ENCODE measurements at places on chromosomes 2 and 18.

DNA sequence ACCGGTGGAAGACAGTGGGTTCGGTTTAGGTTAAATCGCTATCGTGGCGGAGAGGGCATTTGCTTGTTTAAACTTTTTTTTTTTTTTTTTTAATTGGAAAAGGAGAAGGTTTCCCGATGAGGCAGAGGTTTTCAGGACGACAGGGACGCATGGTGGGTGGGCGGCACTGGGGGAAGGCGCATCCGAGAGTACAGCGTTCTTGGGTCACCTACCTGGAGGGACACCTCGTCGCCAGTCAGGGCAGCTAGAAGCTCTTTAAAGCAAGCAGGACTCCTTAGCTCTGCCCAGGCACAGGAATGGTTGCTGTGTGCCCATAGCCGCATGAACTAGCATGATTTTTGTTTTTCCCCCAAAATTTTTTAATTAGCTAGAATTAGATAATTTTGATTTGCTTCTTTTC is 437 bp downstream of the LDLRAD4 start:
- DNase-seq: no peak

GRCh38 chr2:242075696-242076095 is 206.2 kb downstream of the RTP5 start:
- DNase-seq: no peak

DNA sequence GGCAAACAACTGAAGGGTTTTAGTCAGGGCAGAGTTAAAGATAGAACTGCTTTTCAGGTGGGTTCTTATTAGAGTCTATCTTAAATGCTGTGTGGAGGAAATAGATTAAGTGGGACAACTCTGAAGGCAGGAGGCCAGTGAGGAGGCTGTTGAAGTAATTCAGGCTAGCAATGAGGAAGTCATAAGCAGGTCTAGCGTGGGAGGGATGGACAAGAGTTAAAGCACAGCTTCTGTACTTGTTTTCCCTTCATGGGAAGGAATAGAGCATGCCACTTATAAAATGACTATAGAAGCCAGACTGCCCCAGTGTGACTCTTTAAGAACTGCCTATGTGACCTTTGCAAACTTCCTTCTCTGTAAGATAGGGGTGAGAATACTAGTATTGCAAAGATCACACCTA is 202.0 kb upstream of the LRRTM1 start:
- no peak for DNase-seq

GRCh38 chr18:41974796-41975201 is 19.8 kb downstream of the PIK3C3 start:
- DNase-seq: no peak

- no peak for DNase-seq
These were observed 5.6 kb downstream of the TMEM163 start for GRCh38 chr2:134713176-134713575.

DNA sequence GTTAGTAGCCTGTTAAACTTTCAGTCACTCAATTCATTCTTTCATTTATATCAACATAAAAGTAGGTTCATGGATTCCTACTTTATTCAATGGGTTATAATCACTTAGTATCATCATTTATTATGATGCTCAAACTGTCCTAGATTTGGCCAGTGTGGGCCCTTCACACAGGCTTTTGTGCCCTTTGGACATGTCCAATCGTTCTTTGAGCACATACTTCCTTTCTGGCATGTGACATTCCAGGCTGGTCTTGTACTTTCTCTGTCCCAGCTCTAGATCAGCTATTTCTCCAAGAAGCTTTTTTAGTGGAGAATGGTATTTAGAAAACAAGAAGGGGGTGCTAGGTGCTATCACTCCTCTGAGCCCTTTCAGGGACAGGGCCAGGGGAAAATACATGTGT is 11.5 kb downstream of the POLR1A start:
- DNase-seq: no peak

- DNase-seq: no peak
These were observed 238.8 kb downstream of the TPGS2 start for GRCh38 chr18:36589857-36590543.
